ENCODE measurements at places on chromosomes 7 and 10.

- no peak for DNase-seq
Measured at GRCh38 chr10:83274088-83274487, 865.2 kb upstream of the GHITM start.

DNA sequence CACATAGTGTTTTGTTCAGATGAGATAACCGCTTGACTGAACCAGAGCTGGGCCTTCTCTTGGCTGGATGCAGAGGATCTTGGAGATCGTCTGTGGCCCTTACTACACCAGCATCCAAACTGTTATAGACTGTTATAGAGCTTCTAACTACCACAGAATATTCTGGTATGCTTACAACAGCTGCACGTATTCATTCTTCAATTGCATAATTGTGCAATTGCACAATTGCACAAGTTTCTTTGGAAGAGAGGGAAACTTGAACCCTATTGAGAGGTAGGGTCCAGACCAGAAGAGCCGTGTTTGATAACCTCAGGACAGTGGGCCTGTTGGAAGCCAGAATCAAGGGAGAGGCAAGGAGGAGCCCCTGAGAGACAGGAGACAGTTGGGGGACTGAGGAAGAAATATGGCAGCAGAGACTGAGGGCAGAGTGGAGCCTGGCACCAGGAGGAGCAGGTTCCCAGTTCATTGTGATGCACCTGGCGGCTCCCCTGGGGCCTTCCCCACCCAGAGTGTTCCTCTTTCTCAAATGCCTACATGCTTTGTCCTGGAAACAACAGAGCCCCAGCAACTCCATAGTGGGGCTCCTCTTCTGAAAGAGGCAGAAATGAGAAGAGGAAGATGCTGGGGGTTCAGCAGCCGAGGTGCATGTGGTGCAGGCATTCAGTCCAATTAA, 64.1 kb downstream of the PTPRZ1 start:
- DNase-seq: no peak

- no peak for DNase-seq
Measured at GRCh38 chr7:37570145-37570544, 113.4 kb upstream of the GPR141 start.

- no peak for DNase-seq
Measured at GRCh38 chr10:100986623-100986951, 710 bp downstream of the MRPL43 start.

GRCh38 chr10:121128164-121128563, 277.0 kb downstream of the WDR11 start:
- no peak for DNase-seq

DNA sequence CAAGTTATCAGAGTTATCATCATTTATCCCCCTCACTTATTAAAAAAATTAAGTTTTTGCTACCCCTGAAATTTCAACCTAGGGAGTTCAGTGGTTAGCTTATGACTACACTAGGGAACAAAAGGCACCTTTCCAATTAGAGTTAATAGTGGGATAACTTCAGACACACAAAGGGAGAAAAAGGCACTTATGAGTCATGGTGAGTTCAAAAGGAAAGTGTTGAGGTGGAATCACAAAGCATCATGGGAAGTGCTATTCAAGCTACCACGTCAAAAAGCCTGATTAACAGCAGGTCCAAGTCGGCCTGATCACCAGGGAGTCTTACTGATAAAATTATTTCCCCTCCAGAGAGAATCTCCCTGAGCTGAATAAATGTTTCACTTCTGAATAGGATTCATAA, 165.7 kb downstream of the C7orf25 start:
- no peak for DNase-seq

DNA sequence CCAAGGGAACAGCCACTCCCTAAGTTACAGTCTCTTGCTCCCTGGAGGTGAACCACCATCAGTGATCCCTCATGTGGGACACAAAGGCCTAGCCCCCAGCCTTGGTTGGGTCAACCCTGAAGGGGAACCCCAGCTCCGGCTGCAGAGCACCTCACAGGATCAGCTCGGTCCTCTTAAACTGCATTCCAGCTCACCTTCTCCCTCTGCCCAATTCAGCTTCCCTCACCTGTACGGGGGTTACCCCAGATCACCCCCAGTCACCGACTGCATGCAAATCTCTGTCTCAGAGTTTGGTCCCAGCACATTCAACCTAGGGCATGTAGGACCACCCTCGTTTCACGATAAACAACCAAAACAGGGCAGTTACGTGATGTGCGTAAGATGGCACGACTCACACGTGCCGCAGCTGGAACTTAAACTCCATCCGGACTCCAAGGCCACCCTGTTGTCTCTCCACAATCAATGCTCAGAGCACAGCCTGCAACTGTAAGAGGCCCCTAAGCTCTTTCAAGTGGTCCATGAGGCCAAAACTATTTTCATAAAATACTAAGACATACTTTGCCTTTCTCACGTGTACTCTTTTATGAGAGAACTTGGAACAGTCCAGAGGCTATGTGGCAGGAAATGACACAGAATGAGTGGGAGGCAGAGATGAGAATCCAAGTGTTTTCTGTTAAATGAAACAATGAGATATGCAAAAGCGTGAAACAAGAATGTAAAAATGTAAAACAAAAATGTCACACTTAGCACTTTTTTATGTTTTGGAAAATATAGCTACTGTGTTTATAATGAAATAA, 285.2 kb downstream of the PTPRN2 start:
- no peak for DNase-seq

- no peak for DNase-seq
Measured at GRCh38 chr10:132637477-132638129, 100.0 kb downstream of the INPP5A start.

DNA sequence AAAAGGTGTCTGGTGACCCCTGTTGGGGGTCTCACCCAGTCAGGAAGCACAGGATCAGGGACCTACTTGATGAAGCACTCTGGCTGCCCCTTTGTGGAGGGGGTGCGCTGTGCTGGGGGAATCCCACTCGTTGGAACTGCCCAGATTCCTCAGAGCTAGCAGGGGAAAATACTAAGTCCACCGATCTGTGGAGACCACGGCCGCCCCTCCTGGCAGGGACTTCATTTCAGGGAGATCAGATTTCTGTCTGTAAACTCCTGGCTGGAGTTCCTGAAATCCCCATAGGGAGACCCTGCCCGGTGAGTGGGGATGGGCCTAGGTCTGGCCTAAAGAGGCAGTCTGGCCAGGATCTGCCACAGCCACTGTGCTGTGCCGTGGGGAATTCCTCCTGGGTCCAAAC, 79.3 kb upstream of the ADCY1 start:
- no peak for DNase-seq

GRCh38 chr10:117311261-117311660, 64.0 kb downstream of the PDZD8 start:
- no peak for DNase-seq

GRCh38 chr10:75209086-75209920, 1.3 kb upstream of the VDAC2 start:
- no peak for DNase-seq

DNA sequence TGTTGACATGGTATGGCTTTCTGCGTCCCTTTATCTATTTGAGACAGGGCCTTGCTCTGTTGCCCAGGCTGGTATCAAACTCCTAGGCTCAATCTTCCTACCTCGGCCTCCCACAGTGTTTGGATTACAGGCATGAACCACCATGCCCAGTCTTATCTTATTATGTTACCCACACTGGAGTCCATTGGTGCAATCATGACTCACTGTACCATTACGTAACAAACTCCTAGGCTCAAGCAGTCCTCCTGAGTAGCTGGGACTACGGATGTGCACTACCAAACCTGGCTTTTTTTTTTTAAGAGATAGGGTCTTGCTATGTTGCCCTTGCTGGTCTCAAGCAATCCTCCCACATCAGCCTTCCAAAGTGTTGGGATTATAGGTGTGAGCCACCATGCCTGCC, 66.7 kb downstream of the CCDC3 start:
- DNase-seq: no peak

GRCh38 chr10:118101501-118101900, 54.8 kb upstream of the RAB11FIP2 start:
- no peak for DNase-seq

GRCh38 chr7:70072220-70072619, 473.9 kb downstream of the AUTS2 start:
- no peak for DNase-seq

DNA sequence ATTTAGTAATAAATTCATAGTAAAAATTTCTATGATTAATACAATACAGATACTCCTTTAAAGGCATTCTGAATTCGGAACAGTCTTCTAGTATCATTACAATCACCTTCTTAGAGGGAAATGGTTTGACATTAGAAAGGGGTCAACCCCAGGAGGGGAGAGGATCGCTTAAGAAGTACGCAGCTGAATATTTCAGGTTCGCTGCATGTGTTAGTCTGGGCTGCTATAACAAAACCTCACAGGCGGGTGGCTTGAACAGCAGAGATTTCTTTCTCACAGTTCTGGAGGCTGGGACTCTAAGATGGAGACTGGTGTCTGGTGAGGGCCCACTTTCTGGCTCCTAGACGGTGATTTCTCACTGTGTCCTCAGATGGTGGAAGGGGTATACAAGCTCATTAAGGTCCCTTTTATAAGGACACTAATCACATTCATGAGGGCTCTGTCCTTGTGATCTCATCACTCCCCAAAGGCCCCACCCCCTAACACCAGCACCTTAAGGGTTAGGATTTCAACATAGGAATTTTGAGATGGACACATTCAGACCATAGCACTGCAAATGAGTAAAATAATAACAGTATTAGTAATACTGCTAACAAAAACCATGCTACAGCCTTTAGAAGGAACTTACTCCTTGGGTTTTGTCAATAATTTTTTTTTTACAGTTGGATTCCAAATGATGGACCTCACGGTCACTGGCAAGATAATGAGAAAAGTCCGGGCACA, 34.0 kb downstream of the GNA12 start:
- no peak for DNase-seq

GRCh38 chr10:71799608-71800453, 26.5 kb upstream of the VSIR start:
- no peak for DNase-seq

DNA sequence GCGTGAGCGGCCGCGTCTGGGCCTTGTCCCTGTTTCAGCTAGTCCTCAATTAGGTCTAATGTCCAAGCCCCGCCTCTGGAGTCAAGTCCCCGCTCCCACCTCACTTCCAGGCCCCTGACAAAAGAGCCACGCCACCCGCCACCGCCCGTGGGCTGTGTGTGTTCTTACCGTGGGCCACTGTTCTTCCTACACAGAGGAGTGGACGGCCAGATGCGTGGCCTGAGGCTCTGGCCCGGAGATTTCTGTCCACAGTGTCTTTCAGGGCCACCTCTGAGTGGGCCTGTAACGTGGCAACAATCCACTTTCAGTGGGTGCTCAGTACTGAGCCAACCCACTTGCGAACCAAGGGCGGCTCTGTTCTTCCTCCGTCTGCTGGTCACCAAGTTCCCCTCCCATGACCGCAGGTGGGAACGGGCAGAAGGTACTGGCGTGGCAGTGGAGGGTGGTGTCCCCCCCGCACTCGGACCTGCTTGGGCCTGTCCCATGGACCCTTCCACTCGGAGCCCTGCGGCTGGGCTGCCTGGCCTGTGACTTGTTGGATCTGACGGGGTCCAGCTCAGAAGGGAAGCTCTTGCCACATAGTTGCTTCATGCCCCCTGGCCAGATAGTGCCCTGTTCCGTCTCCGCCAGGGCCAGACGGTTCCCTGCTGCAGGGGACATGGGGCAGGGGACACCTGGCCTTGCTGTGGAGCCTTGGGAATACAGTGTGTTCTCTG, 15.0 kb upstream of the ZFAND2A start:
- no peak for DNase-seq

GRCh38 chr10:77865580-77866324, 60.8 kb downstream of the DLG5 start:
- DNase-seq: no peak

DNA sequence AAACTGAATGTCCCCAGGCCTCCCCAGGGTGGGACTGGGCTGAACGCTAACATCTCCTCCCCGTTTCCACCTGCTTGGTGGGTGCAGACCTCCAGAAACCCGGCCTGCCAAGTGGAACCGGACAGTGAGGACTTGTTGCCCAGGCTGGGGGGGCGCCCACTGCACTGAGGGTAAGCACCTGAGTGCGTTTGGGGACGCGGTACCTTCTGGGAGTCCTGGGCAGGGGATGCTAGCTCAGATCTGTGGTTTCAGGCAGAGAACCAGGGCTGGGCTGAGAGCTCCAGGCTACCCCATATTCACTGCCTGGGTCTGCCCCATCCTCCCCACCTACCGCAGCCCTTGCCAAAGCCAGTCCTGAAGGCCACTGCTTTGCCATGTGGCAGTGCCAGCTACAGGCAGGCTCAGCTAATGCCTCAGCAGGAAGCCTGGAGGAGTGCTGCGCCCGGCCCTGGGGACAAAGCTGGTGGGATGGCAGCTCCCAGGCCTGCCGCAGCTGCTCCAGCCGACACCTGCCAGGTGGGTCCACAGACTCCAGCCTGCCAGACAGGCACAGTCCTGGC, 3.5 kb upstream of the ZNF467 start:
- no peak for DNase-seq

DNA sequence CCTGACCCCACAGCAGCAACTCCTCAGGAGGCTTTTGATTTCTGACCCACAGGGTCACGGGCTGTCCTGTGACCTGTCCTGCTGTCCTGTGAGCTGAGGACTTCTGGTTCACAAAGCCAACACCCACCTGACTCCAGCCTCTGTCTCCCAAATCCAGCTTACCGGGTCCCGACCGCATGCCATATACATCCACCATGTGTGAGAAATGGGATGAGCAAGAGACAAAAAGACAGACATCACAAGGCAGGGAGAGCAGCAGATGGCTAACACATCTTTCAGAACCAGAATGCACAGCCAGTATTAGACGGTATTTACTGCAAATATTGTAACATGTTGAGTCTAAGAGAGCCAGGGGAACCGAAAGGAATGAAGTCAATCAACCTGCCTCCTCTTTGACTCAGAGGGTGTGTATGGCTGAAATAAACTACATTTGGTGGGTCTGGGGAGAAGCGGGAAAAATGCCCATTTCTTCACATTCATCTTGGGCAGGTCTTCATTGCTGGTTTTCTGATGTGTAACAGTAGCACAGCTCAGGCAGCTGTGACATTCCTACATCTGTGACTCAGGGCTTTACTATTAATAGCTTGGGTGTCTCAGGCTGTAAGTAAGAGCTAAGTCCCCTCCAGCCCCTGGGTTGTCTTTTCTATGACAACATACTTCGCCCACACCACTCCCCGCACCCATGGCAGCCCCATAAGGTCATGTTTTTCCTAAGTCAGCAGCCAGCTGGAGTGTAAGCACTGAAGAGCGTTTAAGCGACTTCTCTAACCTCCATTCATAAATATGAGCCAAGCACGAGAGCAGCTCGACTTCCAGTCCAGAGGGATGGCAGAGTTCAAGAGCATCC, 25.0 kb downstream of the ABLIM1 start:
- DNase-seq: no peak

- DNase-seq: no peak
Measured at GRCh38 chr10:61797304-61798153, 104.0 kb upstream of the ARID5B start.

GRCh38 chr7:130947792-130948580, 214.0 kb upstream of the KLF14 start:
- no peak for DNase-seq

- no peak for DNase-seq
Measured at GRCh38 chr10:128469515-128469914, 343.3 kb upstream of the MKI67 start.
